ENCODE measurements at places on chromosomes 1 and 21.

DNA sequence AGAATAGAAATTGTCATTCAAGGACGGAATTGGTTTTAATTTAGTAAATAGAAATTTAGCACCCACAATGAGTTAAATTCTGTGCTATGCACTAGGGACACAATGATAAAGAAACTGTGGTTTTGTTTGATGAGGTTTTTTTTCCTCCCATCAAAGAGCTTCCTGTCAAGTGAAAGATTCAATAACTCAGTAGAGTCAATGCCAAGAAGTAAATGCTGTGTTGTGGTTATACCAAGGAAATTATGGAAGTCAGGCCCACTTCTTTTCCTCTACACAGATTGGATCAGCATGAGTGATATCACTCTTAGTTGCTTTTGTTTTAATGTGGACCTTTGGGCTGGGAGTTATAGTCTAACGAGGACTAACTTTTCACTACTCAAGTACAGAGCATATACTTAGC lies 1269.6 kb upstream of the ADGRL2 start:
- no peak for DNase-seq

GRCh38 chr1:233962878-233963277 lies 58.4 kb downstream of the SLC35F3 start:
- DNase-seq, result no peak

- DNase-seq, result no peak
Observed at GRCh38 chr1:30108186-30108585, 615.2 kb downstream of the MATN1 start.

DNA sequence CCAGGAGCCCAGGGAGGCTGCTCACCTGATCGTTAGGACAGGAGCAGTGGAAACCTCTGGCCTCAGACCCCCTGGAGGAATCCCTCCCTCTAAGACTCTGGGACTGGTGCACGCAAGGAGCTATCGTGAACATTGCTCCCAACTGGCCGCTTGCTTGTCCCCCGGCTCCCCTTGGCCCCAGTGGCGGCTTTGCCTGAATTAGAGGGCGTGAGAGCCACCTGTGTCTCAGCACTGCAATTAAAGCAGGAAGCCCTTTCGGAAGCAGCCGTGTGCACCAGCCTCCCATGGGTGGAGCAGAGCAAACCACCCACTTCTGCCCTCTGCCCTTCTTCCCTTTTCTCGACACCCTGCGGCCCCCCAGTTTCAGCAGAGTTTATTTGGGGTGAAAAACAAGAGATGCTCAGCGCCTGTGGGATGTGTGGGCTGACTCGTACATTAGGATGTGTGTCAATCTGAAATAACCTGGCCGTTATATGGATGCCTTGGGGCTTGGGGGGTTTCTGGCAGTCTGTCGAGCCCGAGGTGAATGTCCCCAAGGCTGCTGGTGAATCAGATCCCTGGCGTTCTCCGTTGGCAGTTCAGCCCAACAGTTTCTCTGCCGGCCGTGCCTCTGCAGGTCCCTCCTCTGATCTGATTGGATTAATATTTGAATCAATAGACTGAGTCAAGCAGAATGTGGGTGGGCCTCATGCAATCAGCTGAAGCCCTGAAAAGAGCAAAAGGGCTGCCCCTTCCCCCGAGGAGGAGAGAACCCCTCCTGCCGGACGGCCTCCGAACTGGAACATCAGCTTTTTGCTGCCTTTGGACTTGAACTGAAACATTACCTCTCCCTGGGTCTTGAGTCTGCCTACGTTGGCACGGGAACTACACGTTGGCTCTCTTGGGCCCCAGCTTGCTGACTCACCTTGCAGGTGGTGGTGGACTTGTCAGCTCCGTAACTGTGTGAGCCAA lies 7.3 kb upstream of the UMODL1 start:
- DNase-seq, result no peak

DNA sequence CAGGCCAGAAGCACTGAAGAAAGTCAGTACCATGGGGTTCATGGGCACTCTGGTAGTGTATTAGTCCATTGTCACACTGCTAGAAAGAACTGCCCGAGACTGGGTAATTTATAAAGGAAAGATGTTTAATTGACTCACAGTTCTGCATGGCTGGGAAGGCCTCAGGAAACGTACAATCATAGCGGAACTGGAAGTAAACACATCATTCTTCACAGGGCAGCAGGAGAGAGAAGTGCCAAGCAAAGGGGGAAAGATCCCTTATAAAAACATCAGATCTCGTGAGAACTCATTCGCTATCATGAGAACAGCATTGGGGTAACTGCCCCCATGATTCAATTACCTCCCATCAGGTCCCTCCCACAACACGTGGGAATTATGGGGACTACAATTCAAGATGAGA lies 20.2 kb upstream of the ROR1 start:
- DNase-seq, result no peak

GRCh38 chr1:184222652-184223052 lies 164.2 kb upstream of the C1orf21 start:
- peak; percentile 42 for DNase-seq

GRCh38 chr1:109247401-109248365 lies 1.7 kb upstream of the CELSR2 start:
- no peak for DNase-seq

GRCh38 chr1:80799457-80799856 lies 1001.3 kb upstream of the ADGRL2 start:
- DNase-seq, result no peak
